ENCODE measurements at places on chromosomes 1 and 21.

GRCh38 chr1:46996659-46997281, 26.7 kb upstream of the CYP4X1 start:
- DNase-seq: no peak

GRCh38 chr1:34108269-34108668, 56.8 kb downstream of the CSMD2 start:
- DNase-seq: no peak

DNA sequence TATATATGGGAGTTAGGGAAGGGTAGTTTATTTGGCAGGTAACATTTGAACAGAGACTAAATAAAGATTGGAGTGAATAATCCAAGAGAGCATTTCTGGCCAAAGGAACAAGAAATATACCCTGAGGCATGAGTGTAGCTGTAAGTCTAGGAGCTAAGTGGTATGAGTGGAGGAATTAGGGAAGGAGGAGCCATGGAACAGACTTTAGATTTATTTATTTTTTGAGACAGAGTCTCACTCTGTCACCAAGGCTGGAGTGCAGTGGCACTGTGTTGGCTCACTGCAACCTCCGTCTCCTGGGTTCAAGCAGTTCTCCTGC, 18.4 kb downstream of the CAPZA1 start:
- no peak for DNase-seq

GRCh38 chr1:180092931-180093650, 61.6 kb upstream of the QSOX1 start:
- no peak for DNase-seq

- DNase-seq: no peak
Measured at GRCh38 chr1:94592571-94592920, 51.0 kb upstream of the F3 start.

DNA sequence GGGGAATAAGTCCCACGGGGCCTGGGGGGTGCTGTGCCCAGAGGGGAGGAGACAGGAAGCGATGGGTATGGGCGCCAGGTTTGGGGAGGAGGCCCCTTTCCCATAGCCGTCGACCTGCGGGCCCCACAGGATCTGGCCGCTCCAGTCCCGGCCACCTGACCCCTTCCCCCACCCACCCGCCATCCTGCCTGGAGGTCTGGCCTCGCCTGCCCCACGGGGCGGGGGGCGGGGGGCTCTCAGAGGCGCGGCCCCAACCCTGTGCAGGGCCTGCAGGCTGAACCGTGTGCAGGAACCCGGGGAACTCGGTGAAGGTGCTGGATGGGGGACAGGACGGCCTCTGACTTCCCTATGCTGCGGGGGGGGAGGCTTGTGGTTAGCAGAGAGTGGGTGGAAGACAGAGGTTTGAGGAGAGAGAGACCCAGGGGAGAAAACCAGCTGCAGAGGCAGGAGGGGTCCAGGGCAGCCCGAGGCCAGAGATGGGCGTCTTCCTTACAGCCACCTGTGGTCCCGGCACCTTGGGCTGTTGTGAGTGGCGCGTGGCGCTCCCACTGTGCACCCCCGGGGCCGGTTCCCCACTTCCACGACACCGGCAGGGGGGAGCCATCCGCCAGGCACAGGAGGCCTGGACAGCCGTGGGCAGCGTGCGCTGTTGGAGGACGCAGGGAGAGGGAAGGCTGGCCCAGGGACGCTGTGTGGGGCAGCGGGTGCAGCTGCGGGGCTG, 2.5 kb upstream of the TNFRSF18 start:
- DNase-seq: peak; percentile 68

GRCh38 chr1:100448366-100448765, 89.6 kb upstream of the GPR88 start:
- DNase-seq: no peak

GRCh38 chr1:227560393-227561173, 2.8 kb upstream of the ZNF678 start:
- DNase-seq: no peak

Data from activated CD4-positive, alpha-beta T cell treated with anti-CD3 and anti-CD28 coated beads for 4 hours (primary cell).